ENCODE measurements at places on chromosomes 12 and 14.

- DNase-seq, result no peak
These were observed 130.3 kb downstream of the NDUFA12 start for GRCh38 chr12:94872971-94873733.

- DNase-seq, result no peak
These were observed 13.7 kb downstream of the OXA1L start for GRCh38 chr14:22780105-22780679.

DNA sequence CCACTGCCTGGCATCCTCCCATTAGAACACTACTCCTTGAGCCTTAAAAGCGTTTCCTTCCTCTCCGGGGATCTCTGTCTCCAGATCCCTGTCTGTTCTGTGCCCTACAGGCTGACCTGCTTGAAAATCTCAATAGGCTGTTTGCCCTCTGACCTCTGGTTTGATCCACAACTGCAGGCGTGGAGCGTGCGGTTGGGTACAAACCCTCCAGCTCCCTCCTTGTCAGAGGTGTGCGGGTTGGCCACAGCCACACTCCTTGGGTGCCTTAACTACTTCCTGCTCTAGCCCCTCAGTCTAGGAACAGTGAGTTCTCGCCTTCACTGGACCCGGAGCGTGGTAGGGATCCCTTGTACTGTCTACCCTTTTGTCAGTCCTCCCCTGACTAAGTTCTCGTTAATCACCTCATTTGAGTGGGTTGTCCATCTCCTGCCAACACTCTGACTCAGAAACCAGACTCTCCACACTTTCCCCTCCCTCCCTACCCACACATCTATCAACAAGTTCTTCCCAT, 33.1 kb downstream of the CMKLR1 start:
- peak; percentile 53 for DNase-seq

GRCh38 chr12:124683152-124684124, 116.0 kb upstream of the NCOR2 start:
- peak; percentile 92 for DNase-seq

DNA sequence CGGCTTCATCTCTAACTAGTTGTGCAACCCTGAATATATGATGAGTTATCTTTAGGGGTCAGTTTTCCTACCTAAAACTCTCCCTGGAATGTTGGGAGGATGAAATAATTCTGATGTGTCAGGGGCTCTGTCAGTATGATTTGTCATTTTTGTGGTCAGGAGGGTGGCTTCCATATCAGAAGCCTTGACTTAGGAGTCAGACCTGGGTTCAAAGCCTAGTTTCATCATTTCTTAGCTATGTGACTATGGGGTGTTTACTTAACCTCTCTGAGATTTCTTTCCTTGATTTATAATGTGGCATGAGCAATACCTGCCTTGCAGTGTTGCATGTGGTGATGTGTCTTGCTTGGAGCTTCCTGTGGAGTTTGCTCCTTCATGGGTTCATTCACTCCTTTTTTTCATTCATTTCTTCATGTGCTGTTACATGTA, 146.8 kb downstream of the CHST11 start:
- peak; percentile 91 for DNase-seq

- peak; percentile 42 for DNase-seq
These were observed 652.1 kb downstream of the NOVA1 start for GRCh38 chr14:25945746-25946145.

GRCh38 chr12:115313929-115314328, 630.0 kb upstream of the TBX3 start:
- DNase-seq, result peak; percentile 75

GRCh38 chr12:42935090-42935489, 345.5 kb upstream of the PRICKLE1 start:
- no peak for DNase-seq

- no peak for DNase-seq
These were observed 141.3 kb downstream of the CACNA1C start for GRCh38 chr12:2194060-2194459.

GRCh38 chr12:32981139-32981538, 84.6 kb upstream of the PKP2 start:
- DNase-seq, result no peak

DNA sequence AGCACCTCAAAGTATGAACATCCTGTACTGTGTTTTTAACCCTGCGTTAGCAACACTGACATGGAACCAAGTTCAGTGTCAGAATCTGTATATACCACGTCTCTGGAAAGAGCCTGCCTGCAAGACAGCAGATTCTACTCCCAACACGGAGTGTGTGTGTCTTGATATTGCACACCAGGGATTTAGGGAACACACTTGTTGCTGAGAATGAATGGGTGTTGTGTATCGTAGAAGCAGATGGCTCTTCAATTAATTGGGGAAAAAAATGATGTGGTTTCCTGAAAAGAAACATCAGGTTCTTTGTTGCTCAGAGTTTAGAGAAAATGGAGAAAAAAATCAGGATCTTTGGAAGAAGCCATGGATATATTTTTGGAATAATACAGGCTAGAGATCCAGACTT, 170.8 kb downstream of the EGLN3 start:
- no peak for DNase-seq

DNA sequence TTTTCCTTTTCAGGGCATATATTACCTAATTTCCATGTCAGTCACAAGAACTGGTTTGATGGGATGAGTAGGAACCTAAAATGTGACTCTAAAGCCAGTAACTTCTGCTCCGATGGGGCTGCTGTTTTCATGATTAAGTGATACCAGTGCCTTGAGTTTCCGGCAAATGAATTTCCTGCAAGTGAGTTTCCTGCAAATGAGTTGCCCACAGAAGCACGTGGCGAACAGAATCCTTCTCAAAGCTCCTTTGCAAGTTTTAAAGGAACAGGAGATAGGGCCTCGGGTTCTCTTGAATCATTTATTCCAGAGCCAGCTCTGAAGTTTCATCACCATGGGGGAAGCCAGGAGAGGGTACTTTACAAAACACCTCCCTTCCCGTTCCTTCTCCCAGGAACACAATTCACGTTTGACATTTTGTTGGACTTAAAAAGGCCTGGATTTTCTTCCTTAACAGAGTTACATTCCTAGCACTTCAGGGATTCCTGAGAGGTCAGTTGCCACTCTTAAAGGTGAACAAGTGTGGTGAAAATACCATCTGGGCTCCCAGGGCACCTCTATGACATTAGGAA, 2.2 kb upstream of the PPTC7 start:
- DNase-seq, result peak; percentile 83

DNA sequence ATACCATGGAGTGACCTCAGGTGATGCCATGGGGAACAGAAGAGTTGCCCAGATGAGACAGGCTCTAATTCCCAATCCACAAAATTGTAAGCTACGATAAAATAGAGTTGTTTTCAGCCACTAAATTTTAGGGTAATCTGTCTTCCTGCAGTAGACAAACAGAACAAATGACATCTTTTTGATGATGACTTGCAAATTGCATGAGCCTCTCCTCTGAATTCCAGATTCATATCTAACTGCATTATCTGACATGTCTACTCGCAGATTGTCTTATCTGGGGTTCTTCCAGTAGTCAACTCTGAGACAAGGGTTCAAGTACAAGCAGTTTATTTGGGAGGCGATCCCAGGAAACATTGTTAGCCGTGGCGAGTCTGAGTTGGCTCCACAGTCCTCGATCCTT, 14.4 kb upstream of the ERC1 start:
- DNase-seq, result no peak

DNA sequence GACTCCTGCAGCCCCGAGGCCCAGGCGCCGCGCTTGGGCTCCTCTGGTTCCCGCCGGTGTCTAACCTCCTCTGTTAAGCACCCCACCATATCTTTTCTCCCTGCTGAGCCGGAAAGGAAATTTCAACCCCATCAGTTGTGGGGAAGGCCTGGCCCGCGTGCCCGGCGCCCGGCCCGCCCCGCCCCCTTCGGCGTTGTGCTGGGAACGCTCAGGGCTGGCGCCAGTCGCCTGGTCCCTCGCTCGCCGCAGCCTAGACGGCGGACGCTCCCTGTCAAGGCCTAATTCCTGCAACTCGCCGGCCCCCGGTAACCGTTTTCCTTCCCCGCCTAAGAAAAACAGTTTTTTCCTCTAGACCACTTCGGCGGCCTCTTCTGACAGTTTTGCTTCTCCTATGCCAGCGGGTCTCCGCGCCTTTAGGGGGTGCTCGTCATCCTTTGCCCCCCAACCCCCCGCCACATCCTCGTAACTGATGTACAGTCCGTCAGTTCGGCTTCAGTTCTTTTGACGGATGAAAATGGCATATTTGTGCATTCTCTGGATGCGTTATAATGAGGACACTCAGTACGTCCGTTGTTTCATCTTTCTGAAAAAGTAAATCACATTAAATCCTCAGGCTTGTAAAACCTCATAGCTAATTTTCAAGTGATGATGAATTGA, 506 bp upstream of the NAP1L1 start:
- DNase-seq, result no peak

DNA sequence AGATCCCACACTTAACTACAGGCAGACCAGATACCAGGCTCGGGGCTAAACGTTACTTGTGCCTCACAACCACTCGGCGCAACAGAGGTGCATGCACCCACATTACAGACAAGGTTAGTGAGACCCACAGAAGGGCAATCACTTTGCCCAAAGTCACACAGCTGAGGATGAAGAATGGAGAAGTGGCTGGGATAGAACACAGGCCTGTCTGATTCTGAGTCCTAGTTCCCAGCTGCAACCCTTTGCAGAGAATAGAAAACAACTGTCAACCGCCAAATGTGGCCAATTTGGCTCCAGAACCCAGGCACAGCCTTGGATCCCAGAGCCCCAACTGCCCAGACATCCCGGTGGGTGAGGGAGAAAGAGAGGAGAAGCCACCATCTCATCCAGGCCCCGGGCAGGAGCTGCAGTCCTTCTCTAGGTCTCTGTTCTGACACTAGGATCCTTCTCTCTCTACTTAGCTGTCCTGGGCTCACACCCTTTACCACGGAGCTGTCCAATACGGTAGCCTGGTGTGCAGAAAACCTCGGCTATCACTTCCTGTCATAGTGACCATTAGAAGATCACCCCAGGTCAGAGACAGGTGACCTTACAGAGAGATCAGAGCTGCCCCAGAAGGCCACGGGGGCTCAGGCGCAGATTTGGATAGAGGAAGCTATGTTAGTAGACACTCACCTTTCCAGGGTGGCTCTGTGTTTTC, 59.1 kb downstream of the FAM222A start:
- DNase-seq, result no peak

DNA sequence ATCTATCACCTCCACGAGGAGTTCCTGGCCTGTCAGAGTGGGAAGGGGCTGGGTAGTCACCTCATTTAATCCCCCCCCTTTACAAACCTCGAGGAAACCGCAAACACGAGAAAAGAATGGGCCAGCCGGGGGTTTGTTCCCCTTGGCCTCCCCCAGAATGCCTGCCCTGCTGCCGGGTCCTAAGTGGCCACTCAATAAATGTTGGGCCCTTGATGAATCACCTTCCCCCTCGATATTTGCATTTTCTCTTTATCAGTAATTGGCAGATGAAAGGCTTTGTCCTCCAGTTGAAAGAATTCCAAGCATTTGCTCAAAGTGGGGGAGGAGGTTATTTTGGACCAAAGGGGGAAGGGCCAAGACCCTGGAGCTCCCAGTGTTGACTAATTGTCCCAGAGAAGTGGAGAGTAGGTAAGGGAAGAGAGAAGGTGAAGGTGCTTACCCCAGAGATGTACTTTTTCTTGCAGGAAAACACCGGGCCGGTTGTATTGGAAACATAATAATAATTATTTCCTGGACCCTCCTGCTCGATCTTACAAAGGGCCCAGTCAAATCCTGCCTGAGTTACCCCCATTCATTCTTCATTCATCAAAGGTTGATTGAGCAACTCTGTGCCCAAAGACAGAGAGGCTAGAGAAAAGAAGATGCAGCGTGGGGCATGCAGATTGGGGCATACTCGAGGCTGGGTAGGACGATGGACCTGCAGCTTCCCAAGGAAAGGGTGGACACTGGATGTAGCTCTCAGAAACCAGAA, 1.9 kb upstream of the KDM2B start:
- DNase-seq, result no peak

GRCh38 chr14:75561013-75561432, 17.4 kb upstream of the FLVCR2 start:
- DNase-seq, result peak; percentile 95
